ENCODE measurements at places on chromosomes 3 and 15.
A peak's percentile ranks its signal among the peaks of the same experiment; 100 is the strongest.

- no peak for DNase-seq
These were observed 11.9 kb upstream of the PKM start for GRCh38 chr15:72242775-72243370.

GRCh38 chr3:75176937-75177336, 487.2 kb upstream of the FRG2C start:
- DNase-seq, result no peak

DNA sequence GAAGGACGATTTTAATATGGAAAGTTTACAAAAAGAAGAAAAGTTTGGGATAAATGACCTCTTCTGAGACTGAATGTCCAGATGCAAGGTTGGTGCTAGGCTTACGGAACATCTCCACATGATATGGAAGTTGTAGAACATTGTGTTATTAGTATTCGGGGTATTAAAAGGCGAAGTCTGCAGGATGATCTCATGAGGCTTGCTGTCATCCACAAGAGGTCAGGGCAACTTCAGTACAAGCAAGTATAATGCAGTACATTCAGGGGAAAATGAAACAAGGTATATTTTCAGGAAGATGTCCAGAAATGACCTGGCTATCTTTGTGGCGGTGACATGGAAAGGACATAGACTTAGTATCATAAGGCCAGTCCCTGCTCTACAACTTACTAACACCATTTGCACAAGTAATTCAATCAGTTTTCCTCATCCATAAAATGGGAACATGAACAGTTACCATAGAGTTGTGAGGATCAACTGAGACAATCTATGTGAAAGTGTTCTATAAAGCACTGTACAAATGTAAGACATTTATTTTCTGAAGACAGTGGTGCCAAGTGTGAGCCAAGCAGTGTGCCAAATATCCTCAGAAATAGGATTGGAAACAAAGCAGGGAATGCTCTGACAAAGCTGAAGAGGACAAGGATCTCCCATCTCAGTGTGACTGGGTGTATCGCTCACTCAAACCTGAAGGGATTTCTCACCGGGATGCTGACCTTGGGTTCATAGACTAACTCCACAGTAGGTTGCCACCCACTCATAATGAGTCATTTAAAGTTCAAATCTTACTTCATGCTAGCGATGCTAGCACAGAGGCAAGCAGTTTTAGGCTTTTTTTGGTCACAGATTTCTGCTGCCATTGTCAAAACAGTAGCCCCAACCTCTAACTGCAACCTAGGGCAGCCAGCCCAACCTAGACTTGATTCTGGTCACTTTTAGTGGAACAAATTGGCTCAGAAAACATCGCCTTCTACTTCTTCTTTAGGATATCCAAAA, 118.3 kb downstream of the TIGIT start:
- no peak for DNase-seq

DNA sequence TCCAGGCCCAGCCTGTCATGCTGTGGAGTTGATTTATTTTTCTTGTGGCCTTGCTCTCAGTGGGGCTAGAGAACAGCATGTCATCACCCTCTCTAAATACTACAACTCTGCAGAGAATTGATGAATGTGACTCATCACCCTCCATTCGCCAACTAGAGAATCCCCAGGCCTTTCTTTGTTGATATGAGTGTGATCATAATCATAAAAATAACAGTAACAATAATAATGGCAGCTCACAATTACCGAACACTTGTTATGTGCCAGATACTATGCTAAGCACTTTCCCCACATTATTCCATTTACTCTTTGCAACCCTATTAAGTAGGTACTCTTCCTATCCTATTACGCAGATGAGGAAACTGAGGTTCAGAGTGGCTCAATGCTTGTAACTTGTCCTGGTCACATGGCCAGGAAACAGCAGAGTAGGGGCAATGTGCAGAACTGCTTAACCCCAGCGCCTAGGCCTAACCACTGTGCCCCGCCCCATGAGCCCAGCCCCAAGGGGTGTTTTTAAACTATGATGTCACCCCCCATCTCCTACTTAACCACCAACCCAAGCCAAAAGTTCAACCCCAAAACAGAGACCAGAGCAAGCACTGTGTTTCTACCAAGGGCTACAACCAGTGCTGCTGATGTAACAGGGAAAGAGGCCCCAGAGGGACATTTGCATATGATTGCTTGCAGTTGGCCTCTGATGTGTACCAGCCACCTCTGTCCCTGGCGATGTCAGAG, 104.5 kb downstream of the ADCY5 start:
- peak; percentile 10 for DNase-seq

- DNase-seq, result no peak
These were observed 1059.2 kb downstream of the ZPLD1 start for GRCh38 chr3:103494011-103494410.

DNA sequence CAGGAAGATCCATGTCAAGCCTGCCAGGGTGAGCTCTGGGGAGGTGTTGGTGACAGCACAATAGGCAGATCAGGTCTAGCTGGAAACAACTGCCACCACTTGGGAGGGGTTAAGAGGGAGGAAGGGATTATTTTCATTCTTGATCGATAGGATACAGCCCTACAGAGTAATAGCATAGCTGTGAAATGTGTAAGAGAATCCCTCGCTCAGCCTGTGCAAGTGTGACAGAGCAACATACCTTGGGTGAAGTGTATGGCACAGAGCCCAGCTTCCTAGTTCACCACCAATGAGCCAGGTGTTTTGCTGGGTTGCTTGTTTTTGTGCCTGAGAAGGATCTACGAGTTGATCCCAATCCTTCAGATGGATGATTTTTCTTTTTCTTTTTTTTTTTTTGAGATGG, 9.2 kb upstream of the DCUN1D1 start:
- no peak for DNase-seq

- no peak for DNase-seq
These were observed 85.4 kb downstream of the MAGI1 start for GRCh38 chr3:65953301-65953812.

DNA sequence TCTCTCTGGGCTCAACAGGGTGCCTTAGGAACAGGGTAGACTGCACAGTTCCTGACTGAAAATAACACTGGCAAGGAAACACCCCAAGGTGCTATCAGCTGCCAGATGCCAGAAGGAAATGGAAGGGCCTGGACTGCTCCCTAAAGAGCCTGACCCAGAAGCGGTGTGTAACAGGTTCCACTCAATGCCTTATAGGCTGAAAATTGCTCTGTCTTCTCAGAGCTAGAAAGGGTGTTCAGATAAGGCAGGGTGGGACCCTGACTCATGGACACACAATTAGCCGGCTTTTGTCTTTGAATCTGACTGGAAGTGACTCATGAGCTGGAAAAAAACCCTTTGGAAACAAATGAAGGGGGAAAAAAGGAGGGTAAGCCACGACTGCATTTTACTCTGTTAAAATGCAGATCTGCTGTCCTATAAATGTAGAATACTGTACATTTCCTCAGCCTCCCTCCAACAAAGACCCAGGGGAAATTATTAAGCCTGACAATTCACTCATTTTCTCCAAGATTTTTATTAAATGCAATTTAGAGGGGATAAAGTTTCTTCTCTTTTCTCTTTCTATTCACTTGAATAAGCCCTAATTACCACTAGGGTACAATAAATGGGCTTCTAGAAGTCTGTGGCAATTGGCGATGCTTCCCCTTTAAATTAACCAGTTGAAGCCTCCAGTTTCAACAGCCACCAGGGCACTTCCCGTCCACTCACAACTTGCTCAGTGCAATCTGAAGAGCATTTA, 160.2 kb upstream of the TBL1XR1 start:
- no peak for DNase-seq

DNA sequence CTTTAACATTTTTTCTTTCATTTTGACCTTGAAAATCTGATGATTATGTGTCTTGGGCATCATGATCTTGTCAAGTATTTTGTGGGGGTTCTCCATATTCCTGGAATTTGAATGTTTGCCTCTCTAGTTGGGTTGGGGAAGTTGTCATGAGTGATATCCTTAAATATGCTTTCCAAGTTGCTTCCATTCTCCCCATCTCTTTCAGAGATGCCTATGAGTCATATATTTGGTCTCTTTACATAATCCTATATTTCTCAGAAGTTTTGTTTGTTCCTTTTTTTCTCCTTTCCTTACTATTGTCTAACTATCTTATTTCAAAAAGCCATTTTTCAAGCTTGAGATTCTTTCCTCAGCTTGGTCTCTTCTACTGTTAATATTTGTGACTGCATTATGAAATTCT, 69.0 kb upstream of the CCDC80 start:
- DNase-seq, result no peak

GRCh38 chr15:36644191-36644896, 64.9 kb downstream of the CDIN1 start:
- no peak for DNase-seq

DNA sequence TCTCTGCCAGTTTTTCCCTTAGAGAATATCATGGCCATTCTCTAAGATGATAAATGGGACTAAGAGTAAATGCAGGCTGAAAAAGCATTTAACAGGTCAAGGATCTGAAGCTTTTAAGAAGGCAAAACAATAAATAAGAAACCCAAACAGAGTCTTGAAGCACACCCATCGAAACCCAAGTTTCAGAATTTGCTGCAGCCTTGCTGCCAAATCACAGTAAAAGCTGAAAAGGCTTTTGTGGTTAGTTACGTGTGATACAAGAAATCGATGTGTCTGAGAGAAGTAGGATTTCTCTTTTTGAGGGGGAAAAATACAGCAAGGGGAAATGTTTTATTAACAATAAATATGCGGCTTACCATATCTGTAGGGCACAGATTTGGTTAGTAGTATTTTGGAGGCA, 92.0 kb downstream of the IGF1R start:
- DNase-seq, result no peak

DNA sequence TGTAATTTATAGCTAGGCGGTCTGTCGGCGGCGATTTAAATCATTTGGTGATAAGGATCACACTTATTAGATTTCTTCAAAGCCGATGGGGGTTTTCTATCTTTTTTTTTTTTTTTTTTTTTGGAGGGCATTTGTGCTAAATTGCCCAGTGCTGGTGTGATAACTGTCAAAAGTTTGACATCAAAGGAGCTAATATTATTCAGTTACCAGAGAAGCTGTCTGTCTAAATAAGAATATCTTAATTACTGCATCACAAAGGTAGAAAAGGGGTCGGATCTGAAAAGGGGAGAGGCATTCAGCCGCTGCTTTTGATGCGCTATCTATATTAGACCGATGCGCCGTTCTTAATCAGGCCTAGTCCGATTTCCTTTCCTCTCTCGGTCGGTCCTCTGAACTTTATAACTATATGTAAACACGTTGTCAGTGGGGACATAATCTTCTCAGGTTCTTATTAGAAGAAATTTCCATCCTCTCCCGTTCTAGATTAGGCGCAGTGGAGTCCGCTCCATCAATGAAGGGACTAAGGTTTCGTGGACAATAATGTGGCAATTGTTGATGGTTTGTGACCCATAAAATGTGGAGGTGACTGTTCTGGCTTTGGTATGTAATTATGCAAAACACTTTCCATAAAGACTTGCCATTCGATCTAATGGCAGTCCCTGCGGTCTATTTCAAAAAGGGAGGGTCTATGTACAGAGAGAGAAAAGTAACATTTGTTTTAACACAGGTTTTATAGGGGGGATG, 31.7 kb downstream of the NR2F2 start:
- DNase-seq, result no peak

GRCh38 chr3:21017115-21017852, 733.7 kb downstream of the ZNF385D start:
- DNase-seq, result no peak

GRCh38 chr3:161695811-161696210, 199.2 kb downstream of the OTOL1 start:
- no peak for DNase-seq

DNA sequence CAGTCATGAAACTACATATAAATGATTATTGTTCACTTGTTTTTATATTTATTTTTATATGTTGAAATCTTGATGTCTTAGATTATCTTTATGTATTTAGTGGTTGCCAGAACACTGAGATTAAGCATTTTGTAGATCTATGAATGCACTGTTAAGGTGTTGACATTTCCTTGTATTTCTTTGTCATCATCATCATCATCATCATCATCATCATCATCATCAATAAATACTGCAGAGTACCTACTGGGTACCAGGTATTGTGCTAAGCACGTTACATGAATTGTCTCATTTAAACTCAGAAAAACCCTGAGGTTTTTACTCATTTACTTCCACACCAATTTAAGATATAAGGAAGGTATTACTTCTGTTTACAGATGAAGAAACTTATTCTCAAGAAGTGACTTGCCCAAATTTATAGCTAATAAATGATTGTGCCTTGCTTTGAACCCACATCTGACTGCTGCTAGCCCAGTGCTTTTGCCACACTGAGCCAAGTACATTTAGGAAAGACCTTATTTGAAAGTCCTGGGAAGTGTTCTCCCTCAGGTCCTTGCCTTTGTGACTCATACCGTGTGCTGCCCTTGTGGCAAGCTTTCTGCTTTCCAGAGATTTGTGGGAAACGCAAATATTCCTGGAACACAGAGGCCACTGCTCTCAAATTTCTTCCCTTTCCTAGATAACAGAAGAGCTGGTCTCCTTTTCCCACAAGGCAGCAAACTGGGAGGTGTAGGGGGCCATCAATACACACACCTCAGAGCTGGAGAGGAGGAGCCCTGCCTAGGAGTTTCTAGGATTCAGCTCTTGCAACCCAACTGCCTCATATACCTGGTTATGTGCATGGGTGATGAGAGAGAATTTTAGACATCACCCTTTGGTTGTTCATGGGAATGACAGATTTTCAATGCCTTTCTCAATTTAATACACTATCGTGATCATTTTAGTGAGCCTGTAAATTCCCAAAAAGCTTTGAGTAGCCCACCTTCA, 115.4 kb upstream of the C15orf61 start:
- DNase-seq, result no peak

- DNase-seq, result no peak
These were observed 61.3 kb upstream of the GATM start for GRCh38 chr15:45439521-45440260.

DNA sequence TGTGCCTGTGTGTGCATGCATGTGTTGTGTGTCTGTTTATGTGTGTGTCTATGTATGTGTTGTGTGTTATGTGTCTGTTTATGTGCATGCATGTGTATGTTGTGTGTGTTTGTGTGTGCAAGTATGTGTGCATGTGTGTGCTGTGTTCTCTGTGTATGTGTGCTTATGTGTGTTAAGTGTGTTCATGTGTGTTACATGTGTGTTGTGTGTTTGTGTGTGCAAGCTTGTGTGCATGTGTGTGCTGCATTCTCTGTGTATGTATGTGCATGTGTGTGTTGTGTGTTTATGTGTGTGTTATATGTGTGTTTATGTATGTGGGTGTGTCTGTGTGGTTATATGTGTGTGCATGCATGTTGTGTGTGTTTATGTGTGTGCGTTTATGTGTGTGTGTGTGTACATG, 14.9 kb downstream of the UROC1 start:
- no peak for DNase-seq

DNA sequence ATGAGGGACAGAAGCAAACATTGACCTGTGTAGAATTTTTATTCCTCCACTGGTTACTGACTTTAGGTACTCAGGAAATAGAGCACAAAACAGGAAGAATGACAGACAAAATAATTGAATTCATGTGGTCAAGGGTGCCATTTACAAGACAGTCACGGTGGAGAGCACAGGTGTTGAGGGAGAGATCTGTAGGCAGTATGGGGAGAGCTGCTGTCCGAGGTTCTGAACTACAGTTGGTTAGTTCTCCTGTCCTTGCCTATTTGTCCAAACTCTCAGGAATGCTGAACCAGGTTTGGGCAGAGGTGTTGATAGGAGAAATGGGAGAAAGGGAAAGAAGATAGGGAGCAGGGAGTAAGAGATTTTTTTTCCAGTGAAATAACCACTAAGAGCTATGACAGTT, 178.5 kb upstream of the ZBTB20 start:
- no peak for DNase-seq

Measured in left ventricle myocardium inferior (tissue), 1 donor.